Kasumi-1 (cell line): ENCODE measurements at places on chromosomes 2 and 18.

- no peak for DNase-seq
Measured at GRCh38 chr2:197069958-197070357, 143.5 kb upstream of the PGAP1 start.

DNA sequence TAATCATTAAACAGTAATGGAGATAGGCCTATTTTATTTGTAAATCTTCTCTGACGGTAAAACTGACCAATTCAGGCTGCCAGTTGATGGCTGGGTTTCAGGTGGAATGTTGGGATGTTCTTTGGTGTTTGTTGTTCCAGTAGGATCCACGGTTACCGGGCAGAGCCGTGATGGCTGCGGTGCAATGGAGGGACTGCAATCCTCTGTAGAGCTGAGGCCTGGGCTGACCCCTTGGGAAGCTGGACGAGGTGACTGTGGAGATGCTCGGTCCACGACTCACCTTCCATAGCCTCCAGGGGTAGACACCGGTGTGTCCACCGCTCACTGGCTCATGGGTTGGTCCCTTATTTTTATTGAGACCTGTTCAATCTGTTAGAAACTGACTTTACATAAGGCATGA lies 42.5 kb downstream of the ZNF519 start:
- DNase-seq: no peak

- DNase-seq: no peak
Measured at GRCh38 chr2:219636941-219637841, 9.8 kb downstream of the SLC4A3 start.

GRCh38 chr2:148998165-148998830 lies 40.2 kb upstream of the LYPD6B start:
- DNase-seq: no peak

DNA sequence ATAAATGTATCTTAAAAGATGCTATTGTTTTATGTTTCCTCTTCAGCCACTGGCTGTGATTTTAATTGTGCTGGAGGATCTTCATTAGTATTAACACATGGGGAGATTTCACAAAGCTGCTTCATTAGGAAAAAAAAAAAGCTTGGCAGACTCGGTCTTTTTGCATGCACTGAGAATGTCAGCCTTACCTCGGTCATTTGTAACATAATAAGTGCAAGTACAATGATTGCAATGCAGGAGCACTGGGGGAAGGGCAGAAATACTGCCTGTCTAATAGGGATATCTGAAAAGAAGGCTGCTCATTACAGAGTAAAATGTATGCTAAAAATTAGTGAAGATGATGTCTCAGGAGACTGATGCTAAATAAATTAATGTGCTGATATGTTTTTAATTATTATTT lies 1.3 kb upstream of the BAZ2B start:
- DNase-seq: no peak

GRCh38 chr2:215577356-215577755 lies 141.5 kb upstream of the FN1 start:
- DNase-seq: no peak

- DNase-seq: no peak
Measured at GRCh38 chr2:109376796-109377495, 236.8 kb downstream of the SEPTIN10 start.

- DNase-seq: no peak
Measured at GRCh38 chr2:153394686-153395085, 83.9 kb downstream of the RPRM start.

DNA sequence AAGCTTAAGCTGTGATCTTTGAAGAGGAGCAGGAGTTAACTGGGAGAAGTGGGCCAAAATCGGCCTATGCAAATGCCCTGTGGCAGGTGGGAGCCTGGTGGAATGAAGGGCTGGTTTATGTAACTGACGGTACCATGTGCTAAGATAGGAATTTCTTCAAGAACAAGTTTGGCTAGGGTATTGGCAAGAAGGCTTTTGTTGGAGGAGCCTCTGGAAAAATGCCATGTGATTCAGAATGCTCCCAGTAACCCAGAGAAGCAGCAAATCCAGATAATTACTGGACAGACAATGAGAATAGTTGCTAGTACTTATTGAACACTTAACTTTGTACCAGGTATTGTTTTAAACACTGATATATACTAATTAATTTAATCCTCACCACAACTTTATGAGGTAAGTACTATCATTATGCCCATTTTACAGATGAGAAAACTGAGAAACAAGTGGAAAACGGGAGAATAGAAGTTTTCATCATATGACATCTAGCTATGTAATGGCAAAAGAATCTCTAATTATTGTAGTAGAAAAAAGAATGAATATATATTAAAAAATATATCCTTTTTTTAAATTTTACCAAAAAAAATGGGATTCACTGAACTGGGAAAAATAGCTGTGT lies 9.1 kb upstream of the FAM124B start:
- no peak for DNase-seq

DNA sequence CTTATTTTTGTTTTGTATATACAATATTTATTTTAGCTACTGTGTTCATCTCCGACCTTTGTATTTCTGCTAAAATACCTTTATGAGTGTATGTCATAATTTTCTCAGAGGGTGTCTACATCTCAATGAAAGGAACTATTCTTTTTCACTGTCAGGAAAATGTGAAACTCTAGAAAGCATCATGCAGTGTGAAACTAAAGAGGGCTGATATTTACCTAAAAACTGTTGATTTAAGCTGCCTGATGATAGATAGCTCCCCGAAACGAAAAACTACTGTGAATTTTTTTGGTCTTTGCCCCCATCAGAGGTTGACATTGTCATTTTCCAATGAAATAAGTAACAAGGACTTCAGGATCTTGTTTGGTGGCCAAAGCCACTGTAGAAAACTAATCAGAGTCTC lies 38.8 kb downstream of the TMEM178A start:
- no peak for DNase-seq

DNA sequence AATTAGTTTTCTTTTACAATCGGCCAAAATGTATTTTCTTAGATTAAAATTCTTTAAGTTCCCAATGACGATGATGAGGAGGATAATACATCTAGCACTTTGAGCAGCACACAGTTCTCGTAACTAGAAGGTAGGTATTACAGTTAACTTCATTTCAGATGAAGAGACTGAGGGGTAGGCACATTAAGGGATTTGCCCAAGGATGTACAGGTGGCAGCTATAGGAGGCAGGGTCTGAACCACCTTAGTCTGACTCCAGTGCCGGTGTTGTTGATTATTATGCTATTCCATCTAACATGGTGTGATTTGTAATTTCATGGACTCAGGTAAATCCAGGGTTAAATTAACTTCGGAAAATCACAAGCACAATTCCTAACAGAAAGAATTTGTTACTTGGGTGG lies 1.1 kb downstream of the CD28 start:
- no peak for DNase-seq

DNA sequence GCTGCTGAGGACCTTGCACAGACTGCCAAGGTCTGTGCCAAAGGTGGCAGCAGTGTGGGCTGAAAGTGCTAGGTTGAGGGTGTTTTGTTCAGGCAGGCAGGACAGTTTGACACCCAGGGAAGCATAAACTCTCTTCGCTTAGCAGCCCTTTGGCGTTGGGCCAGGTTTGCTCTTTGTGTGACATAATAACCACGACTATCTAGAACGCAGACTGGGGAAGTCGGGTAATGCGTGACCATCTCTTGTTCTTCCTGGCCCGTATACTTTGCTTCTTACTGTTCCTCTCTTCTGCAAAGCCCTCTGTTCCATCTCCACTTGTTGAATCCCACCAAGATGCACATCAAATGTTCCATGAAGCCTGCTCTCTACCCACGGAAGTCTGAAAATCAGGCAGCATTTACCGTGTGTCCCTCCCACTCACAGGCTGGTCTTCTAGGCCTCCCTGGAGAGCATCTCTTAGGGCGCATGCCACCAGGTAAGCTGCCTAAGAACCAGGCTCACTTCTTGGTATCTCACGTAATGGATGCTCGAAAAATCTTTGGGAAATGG lies 96.7 kb upstream of the LMAN1 start:
- DNase-seq: no peak

- no peak for DNase-seq
Measured at GRCh38 chr2:171999161-171999560, 592 bp upstream of the METAP1D start.

DNA sequence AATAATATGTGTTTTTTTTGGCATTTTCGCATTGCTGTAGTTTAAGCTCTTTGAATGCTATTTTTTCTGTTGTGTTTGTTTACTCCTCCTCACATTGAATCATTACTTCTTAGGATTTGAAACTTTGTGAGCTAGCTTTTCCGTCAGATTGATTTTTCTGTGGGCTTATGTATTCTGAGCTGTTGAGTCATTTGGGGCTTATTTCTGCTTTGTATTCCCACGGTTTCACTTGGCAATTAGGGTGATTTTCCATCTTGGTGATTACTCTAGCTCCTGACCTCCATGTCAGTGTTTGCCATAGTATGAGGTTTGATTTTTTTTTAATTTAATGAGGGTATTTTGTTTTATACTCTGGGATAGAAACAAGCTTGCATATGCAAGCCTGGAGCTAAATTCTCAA lies 200.0 kb downstream of the CCDC102B start:
- DNase-seq: no peak

- DNase-seq: no peak
Measured at GRCh38 chr2:70089220-70089982, 2.1 kb downstream of the PCBP1 start.

GRCh38 chr2:14628901-14629300 lies 3.6 kb upstream of the LRATD1 start:
- DNase-seq: no peak

DNA sequence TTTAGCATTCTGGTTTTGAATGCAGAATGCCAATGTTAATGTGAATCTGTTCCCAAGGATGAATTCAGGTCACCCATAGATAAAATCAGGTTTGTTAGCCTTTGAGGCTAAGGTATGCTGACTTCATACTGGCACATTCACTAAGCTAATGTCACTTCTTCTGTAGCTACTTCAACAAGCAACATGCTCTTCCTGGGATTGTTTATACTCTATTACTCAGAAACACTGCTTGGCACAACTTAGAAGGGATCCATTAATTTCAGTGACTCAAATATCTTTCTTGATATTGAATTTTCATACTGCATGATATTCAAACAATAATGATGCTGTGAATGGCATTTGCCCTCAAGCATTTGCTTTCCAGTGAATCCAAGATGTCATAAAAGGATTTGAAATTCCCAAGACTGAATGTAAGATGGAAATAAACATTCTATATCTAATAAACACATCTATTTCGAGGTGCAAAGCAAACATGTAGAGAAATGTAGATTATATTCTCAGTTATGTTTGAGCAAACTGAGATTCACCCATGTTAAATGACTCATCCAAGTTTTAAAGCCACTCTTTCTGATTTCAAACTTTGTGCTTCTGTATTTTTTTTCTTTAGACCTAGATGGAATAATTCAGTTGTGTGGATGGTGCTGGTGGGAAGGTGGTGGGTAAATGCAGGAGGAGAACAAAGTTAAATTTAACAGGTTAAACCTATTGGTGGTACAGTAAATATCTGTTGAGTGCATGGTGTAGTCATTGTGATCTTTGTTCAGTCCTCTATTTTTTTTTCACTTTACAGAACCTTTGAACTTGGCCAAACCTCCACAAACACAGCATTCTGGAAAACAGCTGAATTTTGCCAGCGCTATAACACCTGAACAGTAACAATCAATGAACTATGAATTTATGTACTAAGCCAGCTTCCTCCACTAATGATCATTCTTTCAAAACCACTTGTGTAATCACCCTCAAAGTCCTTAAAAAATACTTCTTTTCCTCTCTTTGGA lies 162.1 kb upstream of the XIRP2 start:
- no peak for DNase-seq
